ENCODE measurements at places on chromosomes 13 and 19. TPM values are rescaled to one million over a fixed set of nuclear protein-coding genes. Genes with fewer than 3 reads are reported as not detected.

The FBL gene
- total RNA-seq: 114 TPM

GRCh38 chr19:2223959-2224358 is 12.2 kb downstream of the PLEKHJ1 start:
- DNase-seq: no peak

DNA sequence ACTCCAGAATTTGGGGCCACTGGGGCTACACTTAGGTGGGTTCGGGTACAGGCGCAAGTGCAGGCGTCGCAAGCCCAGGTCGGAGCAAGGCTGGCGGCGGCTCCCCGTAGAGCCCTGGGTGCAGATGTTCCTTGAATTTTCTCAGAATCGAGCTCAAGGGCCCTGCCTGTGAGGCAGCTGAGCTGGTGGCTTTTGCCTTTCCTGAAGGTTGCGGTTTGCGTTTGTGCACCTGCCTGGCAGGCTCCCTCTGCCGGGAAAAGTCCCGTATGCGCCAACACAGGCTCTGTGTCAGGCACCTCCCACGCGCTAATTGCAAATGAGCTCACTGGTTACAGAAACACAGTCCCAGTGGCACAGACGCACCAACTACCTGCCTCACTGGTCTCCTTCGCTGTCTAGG is 5.9 kb downstream of the DOHH start:
- no peak for DNase-seq

DNA sequence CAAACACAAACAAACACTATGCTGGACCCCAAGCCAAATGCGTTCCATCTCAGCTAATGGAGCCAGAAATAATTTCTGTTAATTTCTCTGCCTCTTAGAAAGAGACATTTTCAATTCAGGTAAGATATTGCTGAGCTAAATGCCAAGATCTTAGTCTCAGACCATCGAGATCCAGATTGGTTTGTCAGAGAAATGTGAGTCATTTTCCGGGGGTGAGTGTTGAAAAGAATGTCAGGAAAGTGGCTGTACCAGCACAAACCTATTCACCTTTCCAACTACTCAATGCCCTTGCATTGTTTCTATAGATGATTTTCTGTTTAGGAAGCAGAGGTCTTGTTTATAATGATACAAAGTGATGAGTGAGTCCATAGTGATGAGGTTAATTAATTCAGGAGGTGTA is 266.8 kb upstream of the TSHZ3 start:
- DNase-seq: no peak

The ZNF329 gene
- 8.2 TPM for total RNA-seq

DNA sequence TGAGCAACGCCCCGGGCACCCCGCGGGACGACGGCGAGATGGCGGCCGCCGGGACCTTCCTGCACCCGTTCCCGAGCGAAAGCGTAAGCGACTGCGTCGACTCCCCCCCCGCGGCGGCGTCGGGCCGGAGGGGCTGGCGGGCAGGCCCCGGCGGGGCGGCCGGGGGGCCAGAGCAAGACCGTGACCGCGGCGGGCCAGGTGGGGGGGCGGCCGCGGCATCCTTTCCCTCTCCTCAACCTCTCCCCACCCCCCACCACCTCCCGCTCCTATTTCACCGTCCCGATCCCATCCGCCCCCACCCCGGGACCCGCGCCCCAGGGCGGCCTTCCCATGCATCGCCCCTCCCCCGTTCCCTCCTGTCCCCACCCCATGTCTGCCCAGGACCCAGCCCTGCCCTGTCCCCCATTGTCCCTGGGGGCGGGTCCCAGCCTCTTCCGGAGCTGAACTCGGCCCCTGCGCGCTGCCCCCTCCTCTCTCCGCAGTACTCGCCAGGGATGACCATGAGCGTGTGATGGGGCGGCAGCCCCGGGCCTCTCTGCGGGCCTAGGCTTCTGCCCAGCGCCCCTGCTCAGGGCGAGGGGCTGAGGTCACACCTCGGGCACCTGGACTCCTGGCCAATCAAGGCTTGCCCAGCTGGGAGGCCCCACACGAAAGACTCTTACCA is 4.1 kb downstream of the ISYNA1 start:
- peak; percentile 58 for DNase-seq

GRCh38 chr13:84377106-84377505 is 494.8 kb upstream of the SLITRK1 start:
- DNase-seq: no peak

DNA sequence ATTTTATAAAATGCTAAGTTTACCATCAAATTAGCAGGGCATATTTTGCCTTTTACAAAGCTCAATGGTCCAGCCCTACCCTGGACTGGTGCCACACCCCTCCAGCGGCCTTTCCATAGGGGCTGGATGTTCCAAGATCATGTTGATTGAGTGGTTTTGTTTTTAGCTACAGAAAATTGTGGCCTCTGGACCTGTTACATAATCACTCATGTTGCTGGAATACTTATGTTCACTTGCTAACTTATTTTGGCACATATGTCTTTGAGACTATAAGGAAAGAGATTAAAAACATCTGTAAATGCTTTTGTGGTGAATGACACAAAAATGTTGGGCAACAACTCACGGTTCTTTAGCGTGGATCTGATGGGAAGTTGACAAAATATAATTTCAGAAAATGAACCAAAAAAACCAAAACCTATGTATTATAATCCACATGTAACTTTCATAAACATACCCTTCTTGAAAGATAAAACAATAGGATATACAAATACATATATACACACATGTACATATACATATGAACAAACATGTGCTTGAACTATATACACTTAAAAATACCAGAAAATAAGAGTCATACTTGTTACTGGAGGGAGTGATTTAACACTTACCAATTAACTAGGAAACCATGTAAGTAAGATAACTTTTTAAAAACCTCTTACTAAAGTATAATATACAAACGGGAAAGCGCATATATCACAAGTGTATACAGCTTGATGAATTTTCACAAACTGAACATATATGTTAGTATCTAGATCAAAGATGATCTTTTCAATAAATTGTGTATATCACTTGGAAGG is 46.6 kb upstream of the SLC15A1 start:
- DNase-seq: no peak

DNA sequence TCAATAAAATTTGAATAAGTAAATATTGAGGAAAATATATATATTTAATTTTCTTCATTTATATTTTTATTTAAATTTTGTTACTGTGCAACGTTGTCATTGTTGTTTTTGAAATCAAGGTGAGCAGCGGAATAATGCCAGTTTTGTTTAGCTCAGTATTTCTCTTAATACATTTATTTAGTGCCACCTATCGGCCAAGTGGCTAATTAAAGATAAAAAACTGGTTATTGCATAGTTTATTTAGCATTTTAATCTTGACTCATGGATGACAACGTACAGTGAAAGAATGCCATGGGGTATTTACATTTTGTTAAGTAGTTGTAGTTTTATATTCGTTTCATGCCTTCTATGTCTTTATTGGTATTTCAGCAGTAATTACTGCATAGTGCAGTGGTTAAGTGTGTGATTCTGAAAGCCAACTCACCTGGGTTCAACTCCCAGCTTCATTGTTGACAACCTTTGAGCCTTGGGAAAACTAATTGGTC is 265.9 kb downstream of the MYO16 start:
- DNase-seq: no peak
